Amygdala (tissue), 56 donors: ENCODE measurements at places on chromosomes 4 and X.

DNA sequence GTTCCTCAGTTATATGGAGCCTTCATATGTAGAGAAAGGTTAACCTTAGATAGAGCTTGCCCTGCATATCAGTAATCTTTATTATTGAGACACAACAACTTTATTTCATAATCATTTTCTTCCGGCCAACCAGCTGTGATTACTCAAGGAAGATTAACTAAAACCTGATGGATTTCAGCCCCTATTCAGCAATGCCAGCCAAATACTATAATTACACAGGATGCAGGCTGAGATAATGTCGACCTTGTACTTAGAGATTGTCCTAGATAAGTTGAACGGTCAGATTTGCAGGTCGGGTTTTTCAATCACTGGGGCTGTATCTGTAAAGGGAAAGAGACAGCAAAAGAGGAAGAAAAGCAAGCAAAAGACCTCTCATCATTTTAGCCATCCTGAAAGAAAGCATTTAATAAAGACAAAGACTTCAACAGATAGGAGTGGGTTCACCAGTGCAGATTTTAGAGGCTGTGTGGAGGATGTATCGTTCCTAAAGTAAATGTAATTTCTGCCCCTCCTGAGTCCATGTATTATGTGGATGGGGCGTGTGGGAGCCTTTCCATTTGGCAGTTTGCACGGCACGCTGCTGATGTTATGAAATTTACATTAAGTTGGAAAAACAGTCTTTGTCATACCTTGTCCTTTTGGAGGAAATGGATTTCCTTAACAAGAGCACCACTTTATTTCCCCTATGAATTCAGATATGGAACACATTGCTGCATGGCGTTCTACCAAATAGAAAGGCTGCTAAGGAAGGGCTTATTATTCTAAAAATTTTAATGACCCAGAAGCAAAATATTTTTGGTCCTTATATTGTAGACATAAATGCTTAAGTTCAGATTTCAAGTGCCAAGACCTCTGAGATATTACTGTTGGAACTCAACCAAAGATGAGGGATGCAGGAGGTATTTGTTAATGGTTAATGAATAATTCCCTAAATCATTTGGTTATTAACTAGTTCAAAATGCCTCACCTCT is 496.7 kb downstream of the SPRY1 start:
- DNase-seq: no peak

DNA sequence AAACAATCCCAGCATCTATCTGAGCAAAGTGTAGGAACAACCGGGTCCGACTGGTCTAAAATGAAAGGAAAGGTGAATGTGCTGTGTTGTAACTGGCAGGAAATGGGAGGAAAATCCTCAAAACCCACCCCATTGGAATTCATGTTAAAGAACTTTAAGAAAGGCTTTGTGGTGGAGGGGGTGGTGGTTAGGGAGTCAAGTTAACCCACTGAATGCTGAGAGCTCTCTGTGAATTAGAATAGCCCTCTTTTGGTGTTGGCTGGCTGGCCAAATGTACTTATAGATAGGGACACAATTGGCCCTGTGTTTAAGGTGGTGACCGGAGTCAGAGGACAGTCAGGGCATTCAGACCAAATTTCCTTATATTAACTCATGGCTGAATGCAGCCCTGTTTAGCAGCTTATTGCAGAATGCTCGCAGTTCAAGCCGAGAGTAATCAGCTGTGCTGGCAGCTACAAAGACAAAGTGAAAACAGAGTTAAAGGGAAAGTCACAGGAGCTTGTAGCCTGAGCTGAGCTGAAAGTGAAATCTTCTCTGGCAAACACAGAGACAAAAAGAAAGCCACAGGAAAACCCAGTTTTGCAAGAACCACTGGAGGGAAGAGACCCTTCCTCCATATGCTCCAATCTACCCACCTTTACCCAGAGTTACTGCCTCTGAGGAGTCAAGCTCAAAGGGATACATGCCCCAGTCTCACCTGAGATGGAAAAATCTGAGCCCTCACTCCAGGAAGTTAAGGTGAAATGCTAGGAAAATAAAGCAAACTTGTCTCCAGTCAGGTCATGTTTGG is 38.5 kb upstream of the UGT2B7 start:
- DNase-seq: no peak

GRCh38 chr4:96016634-96017299 is 176.9 kb downstream of the PDHA2 start:
- DNase-seq: no peak

DNA sequence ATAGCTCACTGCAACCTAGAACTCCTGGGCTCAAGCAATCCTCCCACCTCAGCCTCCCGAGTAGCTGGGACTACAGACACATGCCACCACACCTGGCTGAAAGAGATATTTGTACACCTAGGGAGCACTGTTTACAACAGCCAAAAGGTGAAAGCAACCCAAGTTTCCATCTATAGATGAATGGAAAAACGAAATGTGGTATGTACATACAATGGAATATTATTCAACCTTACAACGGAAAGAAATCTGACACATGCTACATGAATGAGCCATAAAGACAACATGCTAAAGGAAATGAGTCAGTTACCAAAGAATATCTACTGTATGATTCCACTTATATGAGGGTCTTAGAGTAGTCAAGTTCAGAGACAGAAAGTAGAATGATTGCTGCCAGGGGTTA is 52.2 kb downstream of the ABCG2 start:
- no peak for DNase-seq

DNA sequence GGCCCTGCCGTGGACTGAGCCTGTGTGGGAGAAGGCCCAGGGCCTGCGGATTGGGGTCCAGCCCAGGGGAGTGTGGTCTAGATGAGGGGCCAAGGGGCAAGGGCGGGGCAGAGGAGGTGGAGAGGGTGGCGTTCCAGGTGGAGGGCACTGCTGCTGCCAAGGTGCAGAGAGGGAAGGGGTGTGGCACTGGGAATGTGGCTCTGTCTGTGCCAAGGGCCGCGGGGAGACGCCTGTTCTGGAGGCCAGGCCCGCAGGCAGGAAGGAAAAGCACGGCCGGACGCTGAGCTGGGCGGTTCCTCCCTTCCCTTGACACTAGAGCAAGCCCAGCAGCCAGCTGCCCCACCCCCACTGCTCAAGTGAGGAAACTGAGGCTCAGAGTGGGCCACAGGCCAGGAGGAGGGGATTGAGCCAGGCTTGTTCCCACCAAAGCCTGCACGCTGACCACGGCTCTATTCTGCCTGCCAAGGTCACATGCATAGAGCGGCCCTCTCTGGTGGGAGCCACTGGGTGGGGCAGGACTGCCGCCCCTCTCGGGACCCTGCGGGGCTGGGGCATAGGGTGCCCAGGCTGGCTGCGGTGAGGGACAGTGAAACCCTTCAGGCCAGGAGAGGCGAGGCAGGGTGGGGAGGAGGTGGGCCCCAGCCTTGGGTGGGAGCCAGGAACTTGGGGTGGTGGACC is 13.0 kb downstream of the SH3BP2 start:
- DNase-seq: no peak

- DNase-seq: no peak
These were observed 67.0 kb upstream of the MSX1 start for GRCh38 chr4:4792466-4792865.

DNA sequence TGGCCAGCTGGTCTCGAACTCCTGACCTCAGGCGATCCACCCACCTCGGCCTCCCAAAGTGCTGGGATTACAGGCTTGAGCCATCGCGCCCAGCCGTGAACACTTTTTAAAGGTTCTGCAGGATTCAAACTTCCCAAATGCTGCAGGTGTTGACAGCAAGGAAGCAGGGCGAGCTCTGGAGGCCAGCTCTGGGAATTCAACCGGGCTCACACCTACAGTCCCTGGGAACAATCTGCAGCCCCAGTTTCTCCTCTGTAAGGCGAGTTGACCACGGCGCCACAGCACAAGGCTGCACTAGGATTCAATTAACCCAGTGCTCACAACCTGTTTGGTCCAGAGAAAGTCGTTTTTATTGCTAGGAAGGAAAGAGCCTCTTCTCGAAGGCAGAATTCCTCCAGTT is 1.6 kb downstream of the MTNR1A start:
- no peak for DNase-seq

GRCh38 chr4:141309874-141310273 is 89.2 kb downstream of the ZNF330 start:
- DNase-seq: no peak
